K562 (cell line): ENCODE measurements at places on chromosomes 7 and 10. TPM values are rescaled to one million over a fixed set of nuclear protein-coding genes. Genes with fewer than 3 reads are reported as not detected.

Gene TMEM273
- polyA plus RNA-seq: 131 and 145 TPM in 2 replicates

Gene ZNF655
- polyA plus RNA-seq: 130 and 137 TPM in 2 replicates

Gene FEZF1
- not detected in 2 replicates for polyA plus RNA-seq

Gene CHN2
- 0.12 TPM in 1 of 2 replicates, not detected in the other for polyA plus RNA-seq

GRCh38 chr10:17272648-17273047 lies 44.6 kb downstream of the VIM start:
- no peak for DNase-seq

GRCh38 chr10:11793762-11794479 lies 29.2 kb upstream of the PROSER2 start:
- DNase-seq: no peak

GRCh38 chr10:114552050-114552449 lies 106.0 kb downstream of the ABLIM1 start:
- no peak for DNase-seq

GRCh38 chr7:81882086-81882485 lies 112.2 kb upstream of the HGF start:
- no peak for DNase-seq
